GM04503 (cell line): ENCODE measurements at places on chromosomes 13 and 19.

DNA sequence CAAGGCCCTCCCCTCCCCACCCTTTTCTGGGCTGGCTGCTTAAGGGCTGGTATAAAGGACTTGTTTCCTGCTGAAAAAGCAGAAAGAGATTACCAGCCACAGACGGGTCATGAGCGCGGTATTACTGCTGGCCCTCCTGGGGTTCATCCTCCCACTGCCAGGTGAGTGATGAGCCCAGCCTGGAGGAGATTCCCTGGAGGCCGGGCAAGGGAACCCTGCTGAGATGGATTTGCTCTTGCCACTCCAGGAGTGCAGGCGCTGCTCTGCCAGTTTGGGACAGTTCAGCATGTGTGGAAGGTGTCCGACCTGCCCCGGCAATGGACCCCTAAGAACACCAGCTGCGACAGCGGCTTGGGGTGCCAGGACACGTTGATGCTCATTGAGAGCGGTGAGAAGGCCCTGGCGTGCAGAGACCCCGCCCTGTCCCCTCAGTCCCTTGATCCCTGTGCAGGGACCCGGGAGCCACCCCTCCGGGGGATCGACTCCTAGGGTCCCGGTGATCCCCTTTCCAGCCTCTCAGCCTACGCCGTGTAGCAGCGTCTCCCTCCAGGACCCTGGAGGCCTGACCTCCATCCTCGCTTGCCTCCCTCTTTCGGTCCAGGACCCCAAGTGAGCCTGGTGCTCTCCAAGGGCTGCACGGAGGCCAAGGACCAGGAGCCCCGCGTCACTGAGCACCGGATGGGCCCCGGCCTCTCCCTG is at the start of gene CD177:
Gene CD177 (plus strand): TSS at position 81 of the 699 bp plus-strand sequence. CDS start 29 bp downstream, at position 110.
- no peak for DNase-seq

DNA sequence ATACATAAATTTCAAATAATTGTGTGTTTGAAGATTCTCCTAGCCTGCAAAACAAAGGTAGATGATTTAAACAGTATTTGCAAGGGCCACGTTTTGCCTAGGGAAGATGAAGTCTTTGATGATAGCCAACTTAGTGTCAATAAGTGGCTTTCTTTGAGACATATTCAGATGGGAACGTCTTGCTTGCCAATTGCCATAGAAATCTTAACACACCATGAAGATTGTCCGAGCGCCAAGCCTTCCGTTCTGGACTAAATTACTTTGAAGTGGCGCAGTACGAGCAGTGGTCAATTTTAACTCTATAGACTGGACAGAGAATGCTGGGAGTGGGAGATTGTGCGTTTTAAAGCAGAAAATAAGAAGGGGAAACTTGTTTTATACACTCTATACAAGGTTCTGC is 9.9 kb downstream of the ZIC5 start:
- DNase-seq, result no peak

- DNase-seq, result no peak
Measured at GRCh38 chr19:34370117-34370516, 5.1 kb downstream of the GPI start.

DNA sequence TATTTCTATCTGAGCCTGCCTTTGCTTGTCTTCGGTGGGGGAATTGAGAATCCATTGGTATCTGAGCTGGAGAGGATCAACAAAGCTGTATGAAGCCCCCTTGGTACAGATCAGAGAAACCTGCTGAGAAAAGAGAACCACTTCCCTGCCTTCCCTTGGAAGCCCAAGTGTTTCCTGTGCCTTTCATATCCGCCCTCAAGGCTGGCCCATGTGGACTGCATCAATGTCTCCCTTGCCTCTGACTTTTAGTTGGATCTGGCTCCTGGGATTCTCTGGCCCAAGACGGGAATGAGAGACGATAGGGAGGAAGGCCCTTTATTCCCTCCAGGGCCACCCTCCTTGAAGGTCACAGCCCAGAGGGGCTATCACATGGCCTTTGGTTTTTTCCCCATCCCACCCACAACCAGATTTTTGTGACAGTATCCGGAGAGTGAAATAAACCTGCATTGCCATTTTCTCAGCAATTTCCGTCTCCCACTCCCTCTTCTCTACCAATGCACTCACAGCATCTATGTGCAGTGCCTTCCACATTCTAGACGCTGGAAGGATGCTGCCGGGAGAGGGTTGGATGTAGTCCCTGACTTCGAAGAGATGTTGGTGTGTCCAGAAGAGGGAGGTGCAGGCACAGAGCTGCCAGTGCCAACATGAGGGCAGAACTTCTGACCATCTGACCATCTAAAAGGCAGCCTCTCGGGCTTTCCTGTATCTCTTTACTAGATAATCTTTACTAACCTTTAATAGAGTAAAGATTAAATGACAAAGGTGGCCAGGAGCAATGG is 63.8 kb downstream of the KCTD15 start:
- DNase-seq, result no peak

GRCh38 chr19:1373042-1373533 is 10.6 kb upstream of the NDUFS7 start:
- no peak for DNase-seq

- DNase-seq, result no peak
Measured at GRCh38 chr13:36344173-36344572, 2.0 kb downstream of the SPART start.

DNA sequence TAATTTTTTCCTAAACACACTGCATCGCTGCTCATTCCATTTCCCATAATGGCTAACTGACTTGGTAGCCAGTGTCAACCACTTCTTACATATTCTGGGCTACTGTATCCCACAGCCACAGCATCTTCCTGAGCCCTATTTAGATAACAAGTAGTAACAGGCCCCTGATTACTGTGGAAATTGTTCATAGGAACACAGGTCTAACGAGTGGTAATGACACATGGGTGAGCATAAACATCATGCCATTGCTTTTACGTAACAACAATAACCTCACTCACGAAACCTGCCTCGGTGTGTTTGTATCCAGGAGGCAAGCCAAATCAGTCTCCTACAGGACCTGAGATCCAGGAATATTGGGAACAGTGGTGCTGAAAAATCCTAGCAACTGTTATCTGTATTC is 438.6 kb downstream of the KLF5 start:
- DNase-seq, result no peak

DNA sequence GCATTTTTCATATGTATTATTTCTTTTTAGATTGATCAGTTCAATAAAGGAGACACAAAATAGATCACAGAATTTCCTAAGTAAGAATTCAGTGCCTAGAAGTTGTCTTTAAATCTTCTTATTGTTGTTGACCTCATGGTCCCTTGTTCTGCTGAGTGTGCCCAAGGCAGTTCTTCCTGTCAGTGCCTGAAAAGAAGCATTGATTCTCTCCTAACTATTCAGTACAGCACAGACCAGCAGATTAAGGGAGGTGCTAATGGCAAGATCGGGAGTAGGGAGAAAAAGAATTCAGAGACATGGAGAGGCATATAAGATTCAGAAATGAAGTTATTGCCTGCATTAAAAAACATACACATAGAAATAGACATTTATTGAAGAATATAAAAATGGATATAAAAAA is 180.5 kb upstream of the PCDH9 start:
- DNase-seq, result no peak

GRCh38 chr13:94959626-94960025 is 247.3 kb upstream of the SOX21 start:
- DNase-seq, result no peak

DNA sequence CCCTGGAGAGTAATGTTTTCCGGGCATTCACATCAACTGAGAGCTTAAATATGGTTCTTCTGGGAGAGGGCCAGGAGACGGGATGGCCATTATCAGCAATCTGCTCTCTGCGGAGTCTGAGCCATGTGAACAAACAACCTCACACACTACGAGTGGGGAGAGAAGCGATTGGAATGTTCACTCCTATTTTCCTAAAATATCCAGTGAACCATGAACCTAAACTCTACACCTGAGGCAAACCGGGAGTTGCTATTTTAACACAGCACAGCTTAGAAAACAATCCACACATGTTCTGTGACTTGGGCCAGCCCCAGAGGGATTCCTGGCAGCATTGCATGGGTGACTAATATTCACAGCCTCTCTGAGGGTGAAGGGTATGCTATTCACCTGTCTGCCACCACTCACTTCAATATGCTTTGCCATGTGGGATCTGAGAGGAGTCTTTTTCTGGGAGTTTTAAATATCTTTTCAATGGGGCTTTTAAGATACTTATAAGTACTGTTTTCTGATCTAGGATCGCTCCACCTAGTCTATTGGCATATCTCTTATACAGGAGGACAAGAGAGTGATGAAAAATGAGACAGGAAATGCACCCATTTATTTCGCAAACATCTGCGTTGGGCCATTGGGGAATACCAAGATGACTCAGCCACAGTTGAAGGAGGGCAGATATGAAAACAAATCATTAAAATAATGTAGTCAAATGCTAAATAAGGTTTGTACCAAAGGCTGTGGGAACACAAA is 72.6 kb upstream of the SERP2 start:
- no peak for DNase-seq

GRCh38 chr13:92097337-92097903 is 699.0 kb downstream of the GPC5 start:
- no peak for DNase-seq

DNA sequence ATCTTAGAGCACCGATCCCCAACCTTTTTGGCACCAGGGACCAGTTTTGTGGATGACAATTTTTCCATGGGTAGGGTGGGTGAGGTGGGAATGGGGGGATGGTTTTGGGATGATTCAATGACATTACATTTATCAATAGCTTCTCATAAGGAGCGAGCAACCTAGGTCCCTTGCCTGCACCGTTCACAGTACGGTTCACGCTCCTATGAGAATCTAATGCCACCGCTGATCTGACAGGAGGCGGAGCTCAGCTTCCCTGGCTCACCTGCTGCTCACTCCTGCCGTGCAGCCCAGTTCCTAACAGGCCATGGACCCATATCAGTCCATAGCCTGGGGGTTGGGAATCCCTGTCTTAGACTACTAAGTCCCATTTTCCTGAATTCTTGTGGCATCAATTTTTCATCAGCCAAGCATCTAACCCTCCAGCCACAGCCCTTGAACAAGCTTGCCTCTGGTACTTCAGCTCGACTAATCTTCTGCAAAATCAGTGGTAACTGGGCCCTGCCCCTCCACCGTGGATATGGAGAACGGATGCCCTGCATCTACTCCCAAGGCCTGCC is 37.0 kb upstream of the MAP3K10 start:
- DNase-seq, result no peak

DNA sequence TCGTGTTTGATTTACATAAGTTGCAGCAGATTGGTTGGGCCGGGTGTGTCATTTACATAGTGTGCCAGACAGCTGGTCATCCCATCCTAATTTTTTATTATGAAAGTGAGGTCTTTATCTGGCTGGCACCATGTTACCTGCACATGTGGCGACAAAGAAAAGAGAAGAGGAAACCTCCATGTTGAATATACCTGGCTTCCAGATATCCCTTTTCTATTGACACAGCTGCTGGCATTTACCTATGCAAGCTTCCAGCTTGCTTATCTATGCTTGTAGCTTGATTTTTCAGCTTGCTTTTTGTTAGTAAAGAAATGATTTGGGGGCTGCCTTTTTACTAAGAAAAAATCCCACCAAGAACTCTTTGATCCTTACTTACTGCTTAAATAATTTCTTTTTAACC is 681.3 kb upstream of the SLITRK1 start:
- DNase-seq, result no peak

DNA sequence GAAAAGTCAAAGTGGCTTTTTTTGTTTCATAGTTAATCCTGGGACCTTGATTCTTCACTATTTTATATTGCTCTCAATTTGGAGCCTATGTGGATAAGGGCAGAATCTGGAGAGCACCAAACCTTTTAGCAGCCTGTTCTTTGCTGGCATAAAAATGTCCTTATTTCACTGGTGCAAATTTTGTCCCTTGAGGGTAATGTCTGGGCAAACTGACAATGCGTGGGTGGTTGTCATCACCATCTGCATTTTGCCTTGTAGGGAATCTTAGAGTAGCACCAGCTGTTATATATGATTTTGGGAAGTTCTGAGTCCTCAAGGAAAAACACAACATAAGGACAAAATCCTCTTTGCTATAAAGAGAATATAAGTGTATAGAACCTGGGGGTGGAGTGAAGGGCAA is 336.9 kb upstream of the HTR2A start:
- DNase-seq, result no peak

- DNase-seq, result no peak
Measured at GRCh38 chr13:71879129-71879535, 12.1 kb upstream of the DACH1 start.

DNA sequence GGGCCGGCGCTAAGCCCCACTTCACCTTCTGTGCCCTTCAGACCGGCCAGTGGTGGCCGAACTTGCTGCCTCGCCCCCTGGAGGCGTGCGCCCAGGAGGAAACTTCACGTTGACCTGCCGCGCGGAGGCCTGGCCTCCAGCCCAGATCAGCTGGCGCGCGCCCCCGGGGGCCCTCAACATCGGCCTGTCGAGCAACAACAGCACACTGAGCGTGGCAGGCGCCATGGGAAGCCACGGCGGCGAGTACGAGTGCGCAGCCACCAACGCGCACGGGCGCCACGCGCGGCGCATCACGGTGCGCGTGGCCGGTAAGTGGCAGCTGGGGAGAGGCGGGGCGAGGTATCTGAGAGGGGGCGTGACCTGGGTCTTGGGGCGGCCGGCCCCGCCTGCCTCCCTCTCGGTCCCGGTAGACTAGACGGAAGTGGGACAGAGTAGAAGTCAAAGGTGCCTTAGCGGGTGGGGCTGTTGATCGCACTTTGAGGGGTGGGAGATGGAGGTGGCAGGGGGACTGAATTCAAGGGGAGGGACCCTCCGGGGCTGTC is 5.6 kb downstream of the ICAM5 start:
- no peak for DNase-seq

- no peak for DNase-seq
Measured at GRCh38 chr19:47549261-47549862, 23.6 kb downstream of the ZNF541 start.

DNA sequence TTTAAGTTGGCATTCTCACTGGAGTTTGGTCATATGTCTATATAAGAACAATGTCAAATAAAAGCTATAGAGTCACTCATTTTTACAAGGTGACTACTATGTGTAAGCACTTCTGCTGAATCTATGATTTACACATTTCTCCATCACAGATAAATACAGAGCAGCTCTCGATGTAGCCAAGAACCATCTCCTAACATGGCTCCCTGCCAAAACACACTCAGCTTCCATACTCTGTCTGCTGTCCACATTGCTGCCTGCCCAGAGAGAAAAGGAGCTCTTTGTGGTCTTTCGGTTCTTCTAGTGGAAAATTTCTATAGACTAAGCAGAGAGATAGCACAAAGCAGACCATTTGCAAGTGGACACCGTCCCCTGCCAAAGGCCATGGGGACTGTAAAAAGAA is 190.9 kb upstream of the KLF12 start:
- no peak for DNase-seq

DNA sequence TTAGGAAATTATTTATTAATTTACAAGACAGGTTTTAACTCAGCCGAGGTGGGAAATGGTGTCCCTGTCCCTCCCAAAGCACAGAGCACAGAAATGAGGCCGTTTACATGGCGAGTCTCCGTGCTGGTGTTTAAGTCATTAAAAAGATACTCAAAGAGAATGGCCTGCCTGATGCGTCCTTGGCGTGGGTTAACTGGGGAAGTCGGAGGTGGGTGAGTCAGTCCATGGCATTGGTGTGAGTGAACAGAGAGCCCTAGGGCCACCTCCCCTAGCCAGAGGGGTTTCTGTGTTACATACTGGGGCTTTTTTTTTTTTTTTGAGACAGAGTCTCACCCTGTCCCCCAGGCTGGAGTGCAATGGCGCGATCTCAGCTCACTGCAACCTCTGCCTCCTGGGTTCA is 3.9 kb downstream of the FEM1A start:
- no peak for DNase-seq

GRCh38 chr19:32196690-32197420 is 148.6 kb upstream of the ZNF507 start:
- DNase-seq, result no peak
